ENCODE measurements at places on chromosomes 3 and 15.

DNA sequence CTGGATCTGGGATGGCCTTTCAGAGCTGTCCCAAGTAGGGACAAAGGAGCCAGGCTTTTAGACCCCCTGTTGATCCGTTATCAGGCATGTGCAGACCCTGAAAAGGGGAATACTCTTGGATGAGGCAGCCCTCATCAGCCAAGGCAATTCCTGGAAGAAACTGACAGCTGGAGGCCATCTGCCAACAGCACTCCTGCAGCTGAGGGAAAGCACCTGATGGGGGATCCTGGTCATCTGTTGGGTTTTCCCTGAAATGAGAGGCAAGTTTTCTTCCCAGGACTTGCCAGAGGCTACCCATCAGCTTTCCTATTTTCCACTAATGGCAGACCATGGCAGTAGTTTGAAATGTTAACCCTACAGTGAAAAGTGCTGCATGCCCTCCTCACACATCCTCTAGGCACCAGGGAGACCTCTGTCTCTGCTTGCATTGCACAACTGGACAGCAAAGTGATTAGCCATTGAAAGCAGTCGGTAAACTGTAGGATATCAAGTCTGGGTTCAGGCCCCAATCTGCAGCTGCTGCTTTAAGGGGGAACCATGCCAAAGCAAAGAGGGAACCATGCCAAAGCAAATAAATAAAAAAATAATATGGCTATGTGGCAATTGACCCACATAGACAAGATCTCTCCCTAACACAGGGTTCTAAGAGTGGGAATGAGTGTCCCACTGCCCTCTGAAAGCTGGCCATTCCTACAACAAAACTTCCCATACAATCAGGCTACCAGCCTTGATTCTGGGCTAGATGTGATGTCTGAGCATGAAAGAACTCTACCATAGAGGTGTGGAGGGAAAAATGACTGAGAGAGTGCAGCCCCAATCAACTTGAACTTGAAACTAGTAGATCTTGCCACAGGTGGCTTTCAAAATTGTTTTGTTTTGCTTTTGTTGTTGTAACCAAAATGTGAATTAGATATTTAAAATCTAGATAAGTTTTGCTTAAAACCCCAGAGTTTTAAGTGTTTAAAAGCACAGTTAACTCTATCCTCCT lies 232.0 kb upstream of the STT3B start:
- no peak for DNase-seq

DNA sequence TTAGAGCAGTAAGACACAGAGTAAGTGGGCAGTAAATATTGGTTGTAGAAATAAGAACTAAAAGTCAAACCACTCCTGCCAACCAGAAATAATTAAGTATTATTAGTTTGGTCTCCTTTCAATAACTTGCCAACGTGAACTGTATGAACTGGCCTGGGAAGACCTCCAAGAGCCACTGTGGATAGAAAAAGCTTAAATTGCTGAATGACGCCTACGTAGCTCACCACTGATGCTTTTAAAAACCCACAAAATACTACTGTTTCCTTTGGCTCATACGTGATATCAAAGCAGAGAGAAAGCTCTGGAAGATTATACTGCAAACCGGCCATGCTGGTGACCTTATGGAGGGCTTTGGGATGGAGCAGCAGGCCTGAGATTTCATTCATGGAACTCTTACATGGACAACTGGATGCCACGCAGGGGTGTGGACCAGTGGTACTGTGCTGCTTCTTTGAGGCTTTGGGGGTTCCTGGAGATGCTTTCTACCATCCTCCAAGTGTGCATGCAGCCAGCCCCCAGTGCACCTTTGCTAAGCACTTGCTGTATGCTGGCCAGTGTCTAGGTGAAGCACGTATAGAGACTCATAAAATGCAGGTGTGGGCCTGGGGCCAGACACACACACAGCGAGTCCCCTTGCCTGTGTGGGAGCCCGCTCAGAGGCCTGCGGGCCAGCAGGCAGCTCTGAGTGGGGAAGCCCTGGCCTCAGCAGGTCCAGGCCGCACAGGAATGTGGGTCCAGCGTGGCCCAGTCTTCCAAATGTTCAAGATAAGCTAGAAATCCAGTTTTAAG lies 66.8 kb downstream of the ABTB1 start:
- DNase-seq: peak; percentile 80

DNA sequence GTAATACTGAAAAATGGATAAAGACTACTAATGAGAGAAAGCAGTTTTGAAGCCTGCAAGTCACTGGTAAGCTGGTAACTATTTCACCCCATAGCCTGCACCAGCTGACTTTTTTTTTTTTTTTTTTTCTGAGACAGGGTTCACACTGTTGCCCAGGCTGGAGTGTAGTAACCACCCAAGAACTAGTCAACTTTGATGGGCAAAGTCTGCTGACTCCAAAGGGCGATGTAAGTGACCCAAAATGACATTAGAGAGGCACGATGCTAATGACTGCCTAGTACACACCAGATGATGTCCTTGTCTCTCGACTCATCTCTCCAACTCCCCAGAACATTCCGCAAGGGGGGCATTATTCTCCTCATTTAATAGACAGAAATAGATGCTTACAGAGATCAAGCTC lies 12.9 kb upstream of the TMEM41A start:
- no peak for DNase-seq

- no peak for DNase-seq
These were observed 31.4 kb upstream of the RARB start for GRCh38 chr3:25396686-25397085.

DNA sequence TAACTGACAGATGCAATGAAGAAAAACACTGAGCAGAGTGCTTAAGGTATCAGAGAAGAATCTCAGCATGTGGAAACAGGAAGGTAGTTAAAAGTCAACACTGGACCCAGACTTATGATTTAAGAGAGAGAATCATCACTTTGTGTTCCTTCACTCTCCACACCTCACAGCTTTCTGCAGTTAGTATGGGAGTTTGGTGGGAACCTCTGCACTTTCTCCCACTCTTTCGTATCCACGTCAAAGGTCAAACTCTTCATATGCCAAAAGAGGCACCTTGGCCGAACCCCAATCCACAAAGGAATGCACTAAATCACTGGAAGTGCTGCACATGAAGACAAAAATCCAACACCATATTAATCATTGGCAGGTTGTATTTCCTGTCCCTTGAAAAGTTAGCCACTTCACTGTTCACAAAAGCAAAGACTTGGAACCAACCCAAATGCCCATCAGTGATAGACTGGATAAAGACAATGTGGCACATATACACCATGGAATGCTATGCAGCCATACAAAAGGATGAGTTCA lies 361.2 kb downstream of the MAGI1 start:
- DNase-seq: no peak

GRCh38 chr15:75114327-75114726 lies 87.4 kb upstream of the C15orf39 start:
- DNase-seq: no peak

GRCh38 chr3:107846279-107846852 lies 244.5 kb downstream of the CD47 start:
- DNase-seq: peak; percentile 37

DNA sequence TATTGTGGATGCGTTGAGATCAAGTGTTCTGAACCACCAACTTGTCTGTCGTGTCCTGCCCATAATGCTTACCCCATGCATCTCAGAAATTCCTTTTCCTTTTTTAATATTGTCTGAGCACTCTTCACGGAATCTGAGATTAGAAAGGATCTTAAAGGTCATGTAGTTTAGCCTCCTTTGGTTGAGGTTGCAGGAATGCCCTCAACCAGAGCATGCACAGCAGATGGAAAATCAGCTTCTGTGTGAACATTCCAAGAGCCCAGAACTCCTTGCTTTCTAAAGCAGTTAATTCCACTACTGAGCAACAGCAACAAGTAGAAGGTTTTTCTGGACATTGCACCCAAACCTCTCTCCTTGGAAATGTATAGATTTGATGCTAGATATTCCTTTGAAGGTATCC lies 153.7 kb downstream of the TPRG1 start:
- DNase-seq: no peak

DNA sequence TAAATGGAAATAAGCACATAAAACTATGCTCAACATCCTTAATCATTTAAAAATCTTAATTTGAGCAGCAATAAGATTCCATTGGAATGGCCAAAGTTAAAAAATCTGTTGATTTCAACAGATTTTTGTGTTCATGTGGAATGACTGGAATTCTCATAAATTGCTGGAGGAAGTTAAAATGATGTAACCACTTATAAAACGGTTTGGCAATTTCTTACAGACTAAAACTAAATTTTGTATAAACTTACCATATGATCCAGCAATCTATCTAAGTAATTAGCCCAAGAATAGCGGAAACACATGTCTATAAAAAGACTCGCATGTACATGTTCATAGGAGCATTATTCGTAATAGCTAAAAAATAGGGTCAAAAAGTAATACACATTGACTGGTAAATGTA lies 1713.6 kb downstream of the SI start:
- DNase-seq: no peak

GRCh38 chr3:72401005-72401545 lies 447.2 kb downstream of the SHQ1 start:
- DNase-seq: no peak

DNA sequence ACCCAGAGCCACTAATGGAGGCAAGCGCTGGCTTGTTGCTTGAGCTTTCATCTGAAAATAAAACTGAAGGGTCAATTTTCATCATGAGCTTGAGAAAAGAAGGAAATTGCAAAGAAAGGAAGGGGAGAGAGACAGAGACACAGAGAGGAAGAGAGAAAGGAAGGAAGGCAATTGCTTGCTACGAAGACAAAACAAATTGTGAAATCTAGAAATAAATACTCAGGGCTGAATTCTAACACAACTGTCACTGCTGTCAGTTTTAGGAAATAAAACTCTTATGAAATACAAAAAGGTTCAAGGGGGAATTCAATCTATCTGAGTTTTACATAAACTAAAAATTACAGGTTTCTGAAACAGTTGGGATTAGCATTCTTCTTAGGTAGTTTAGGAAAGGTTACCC lies 36.7 kb downstream of the FOXP1 start:
- DNase-seq: no peak

GRCh38 chr15:100601617-100602063 lies 344 bp downstream of the LINS1 start:
- DNase-seq: no peak

DNA sequence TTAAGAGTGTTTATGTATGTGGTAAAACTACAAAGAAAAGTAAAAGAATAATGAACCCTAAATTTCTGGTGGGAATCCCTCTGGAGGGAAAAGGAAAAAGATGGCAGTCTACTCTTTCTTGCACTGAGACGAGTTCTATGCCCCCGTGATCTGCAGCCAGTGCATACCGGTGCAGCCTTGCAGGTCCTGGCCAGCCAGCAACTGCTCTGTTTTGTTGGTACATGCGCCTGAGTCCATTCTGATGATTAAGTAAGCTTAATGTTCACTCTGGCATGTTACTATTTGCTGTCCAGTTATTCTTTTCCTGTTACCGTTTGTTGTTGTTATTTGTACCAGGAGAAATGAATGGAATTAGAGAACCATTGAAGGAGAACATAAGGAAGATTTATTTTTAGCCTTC lies 95.1 kb upstream of the TMC3 start:
- DNase-seq: no peak

- no peak for DNase-seq
These were observed 15.0 kb upstream of the TBL1XR1 start for GRCh38 chr3:177212278-177212610.

GRCh38 chr3:32078085-32078634 lies 28.3 kb upstream of the GPD1L start:
- no peak for DNase-seq

- DNase-seq: no peak
These were observed 921 bp downstream of the LMLN start for GRCh38 chr3:197960694-197961581.

DNA sequence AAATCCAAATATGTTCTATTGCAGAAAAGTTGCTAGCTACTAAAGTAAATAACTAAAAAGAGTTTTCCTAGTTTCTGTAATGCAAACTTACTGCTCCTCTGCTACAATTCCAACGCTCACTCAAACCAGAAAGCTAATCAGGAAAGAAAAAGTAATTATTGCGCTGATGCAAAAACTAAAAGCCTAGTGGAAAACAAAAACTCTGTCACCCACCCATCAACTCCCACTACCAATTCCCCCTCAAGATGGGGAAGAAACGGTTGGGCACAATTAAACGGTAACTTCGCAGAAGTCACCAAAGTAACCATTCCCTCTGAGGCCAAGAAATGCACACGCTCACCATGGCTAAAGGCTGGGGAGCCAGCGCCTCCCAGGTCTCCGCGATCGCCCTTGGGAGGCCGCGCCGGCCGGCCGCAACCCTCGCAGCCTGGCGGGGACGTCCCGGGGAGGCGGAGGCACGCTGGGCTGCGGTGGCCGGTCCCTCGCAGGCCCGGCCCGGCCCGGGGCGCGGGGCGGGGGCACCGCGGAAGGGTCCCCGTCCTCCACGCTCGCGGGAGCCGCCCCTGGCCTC lies 684 bp downstream of the SLTM start:
- DNase-seq: no peak

DNA sequence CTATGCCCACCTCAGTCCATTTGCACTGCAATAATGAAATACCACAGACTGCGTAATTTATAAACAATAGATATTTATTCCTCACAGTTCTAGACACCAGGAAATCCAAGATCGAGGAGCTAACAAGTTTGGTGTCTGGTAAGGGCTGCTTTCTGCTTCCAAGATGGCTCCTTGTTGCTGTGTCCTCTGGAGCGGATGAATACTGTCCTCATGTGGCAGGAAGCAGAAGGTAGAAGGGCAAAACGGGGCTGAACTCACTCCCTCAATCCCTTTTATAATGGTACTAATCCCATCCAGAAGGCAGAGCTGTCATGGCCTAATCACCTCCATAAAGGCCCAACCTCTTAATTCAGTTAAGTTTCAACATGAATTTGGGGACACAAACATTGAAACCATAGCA lies 75.3 kb downstream of the P2RY1 start:
- no peak for DNase-seq

DNA sequence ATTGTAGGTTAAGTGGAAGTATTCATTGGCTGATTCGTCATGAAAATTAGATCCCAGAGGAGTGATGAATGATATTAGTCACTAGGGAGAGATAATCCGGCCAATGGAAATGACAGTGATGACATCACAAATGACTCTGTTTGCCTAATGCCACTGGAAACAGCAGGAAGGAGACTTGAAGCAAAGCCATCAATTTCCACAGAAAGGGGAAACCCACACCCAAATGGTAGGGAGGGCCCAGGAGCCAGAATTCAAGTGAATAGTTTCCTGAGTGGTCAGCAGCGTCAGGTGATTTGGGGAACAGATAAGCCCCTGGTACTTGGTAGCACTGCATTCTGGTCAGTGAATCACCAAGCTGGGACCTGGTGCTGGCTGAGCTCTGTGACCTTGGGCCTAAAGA lies 3.3 kb upstream of the ADAMTS9 start:
- DNase-seq: no peak

DNA sequence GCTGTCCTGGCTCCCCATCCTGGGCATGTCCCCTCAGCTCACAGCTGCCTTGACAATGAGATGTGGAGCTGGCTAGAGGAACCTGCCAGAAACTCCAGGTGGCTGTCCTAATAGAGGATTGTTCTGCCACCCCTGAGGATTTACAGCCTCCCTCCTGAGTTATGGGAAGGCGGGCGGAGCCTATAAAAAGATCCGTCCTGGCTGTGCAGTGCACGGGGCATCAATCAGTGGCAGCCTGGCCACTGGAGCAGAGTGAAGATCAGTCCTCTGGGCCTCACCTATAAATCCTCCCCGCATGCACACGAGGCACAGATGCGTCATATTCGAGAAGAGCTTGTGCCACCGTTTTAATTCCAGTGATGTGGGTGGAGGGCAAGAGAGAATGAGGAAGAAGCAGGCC lies 90.0 kb downstream of the MEGF11 start:
- DNase-seq: no peak

All from stromal cell of bone marrow (primary cell).